ENCODE measurements at places on chromosomes 3 and 15.

GRCh38 chr3:123540285-123540684 lies 44.6 kb downstream of the HACD2 start:
- DNase-seq: no peak

GRCh38 chr3:32483772-32484171 lies 18.9 kb downstream of the CMTM6 start:
- DNase-seq: no peak

- DNase-seq: no peak
These were observed 728.2 kb upstream of the NECTIN3 start for GRCh38 chr3:110343376-110343775.

DNA sequence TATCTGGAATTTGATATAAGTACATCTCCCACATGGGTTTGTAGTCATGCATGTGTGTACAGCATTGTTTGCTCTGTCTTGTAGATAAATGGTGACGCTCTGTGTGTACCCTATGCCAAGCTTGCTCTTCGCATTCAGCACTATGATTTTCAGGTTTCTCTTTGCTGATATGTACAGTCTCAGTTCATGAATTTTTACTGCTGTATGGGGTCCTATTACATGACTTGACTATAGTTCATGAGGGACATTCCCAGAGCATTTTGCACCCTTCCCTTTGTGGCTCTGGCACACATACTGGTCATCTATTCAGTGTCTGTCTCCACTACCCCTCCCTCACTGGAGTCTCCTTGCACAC lies 132.7 kb downstream of the EEFSEC start:
- DNase-seq: no peak

DNA sequence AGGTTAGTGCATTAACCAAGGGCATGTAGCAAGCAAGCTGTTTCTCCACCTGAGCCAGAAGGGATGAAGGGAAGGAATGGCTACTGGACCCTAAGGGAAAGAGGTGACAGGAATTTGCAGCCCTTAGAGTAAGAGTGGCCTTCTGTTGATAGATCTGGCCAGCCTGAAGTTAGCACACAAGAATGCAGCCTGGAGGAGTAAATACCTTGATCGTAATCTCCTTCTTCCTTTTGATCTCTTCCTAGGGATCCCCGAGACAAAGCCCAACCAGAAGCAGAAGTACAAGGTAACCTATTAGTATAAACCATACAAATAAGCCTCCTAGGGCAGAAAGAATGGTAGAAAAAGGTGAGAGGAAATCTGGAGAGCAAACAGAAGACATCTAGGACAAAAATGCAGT lies 134.6 kb downstream of the ATP8B4 start:
- no peak for DNase-seq

- no peak for DNase-seq
These were observed 2.8 kb downstream of the SERP1 start for GRCh38 chr3:150543531-150543930.

GRCh38 chr3:27553886-27554540 lies 69.8 kb upstream of the SLC4A7 start:
- no peak for DNase-seq

DNA sequence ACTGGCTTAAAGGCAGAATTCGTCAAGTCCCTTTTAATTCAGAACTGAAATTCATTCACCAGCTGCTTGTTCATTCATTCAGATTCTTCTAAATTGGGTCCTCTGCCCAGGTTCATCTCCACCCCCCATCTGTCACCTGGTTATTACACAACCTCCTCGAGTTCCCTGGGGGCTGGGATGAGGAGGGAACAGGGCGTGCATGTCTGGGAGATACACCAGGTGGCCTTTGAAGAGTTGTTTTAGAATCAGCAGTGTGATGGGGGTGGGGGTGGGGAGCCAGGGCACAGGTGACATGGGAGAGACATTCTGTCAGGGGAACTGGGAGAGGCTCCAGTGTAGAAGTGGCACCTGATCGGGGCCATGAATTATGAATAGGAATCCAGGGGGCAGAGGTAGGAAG lies 8.2 kb downstream of the SNX33 start:
- no peak for DNase-seq

- DNase-seq: no peak
These were observed 1123.5 kb downstream of the ROBO2 start for GRCh38 chr3:78163379-78163778.

DNA sequence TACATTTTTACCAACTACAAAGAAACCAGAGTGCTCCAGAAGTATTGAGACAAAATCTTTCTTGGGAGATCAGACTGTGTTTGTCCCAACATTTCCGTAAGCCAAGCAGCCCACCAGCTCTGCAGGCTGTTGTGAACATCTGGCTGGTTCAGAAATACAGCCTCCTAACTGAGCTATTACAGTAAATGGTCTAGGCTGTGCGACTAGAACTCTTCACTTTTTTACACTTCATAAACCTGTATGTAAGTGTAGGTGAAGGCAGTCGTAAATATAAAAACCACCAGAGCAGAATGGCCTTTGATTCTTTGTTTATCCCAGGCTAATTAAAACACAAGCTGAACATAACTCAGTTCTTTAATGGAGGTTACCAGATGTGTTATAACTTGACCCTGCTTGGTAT lies 235.3 kb downstream of the ARRDC4 start:
- DNase-seq: no peak

DNA sequence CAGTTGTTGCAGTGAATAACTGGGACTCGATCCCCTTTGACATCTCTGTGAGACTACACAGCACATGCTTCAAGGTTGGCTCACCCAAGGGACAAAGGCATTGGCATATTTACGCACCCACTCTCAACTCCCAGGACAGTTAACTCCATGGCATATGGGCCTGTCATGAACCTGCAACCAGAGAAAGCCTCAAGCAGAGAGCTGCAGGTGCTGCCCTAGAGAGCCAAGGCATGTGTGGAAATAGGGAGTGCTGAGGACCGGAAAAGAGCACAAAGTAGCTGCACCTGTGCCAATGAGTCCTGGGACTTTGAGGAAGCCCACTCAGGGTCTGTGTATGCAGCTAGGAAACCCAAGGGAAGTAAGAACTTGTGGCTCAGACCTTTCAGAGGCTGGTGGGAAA lies 32.9 kb upstream of the SLC24A5 start:
- DNase-seq: no peak

DNA sequence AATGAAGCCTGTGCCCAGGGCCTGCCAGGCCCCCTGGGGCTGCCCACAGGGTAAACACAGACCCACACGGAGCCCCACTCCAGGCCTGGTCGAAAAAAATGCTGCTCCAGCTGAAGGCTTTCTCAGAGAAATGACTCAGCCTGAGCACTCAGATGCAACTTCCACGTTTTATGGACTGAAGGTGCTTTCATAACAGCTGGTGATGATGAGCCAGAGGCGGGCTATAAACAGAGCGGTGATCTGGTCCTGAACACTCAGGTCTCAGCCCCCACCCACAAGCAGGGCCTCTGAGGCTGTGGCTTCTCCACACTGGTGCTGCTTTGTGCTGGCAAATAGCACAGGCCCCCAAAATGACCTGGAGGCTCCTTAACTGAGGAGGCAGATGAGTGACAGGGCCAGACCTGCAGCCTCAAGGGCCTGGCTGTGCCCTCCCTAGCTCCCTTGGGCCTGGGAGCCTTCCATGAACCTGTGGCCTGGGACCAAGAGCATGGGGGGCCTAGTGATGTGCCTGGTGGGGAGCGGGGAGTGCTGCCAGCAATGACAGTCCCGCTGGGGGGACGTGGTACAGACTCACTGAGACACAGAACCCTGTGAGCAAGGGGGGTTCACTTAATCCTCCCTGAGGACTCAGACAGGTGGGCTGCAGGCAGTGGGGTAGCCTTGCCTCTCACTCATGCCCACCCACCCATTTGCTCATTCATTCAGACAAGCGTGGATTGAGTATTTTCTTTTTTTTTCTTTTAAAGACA lies 23.0 kb upstream of the FURIN start:
- no peak for DNase-seq

DNA sequence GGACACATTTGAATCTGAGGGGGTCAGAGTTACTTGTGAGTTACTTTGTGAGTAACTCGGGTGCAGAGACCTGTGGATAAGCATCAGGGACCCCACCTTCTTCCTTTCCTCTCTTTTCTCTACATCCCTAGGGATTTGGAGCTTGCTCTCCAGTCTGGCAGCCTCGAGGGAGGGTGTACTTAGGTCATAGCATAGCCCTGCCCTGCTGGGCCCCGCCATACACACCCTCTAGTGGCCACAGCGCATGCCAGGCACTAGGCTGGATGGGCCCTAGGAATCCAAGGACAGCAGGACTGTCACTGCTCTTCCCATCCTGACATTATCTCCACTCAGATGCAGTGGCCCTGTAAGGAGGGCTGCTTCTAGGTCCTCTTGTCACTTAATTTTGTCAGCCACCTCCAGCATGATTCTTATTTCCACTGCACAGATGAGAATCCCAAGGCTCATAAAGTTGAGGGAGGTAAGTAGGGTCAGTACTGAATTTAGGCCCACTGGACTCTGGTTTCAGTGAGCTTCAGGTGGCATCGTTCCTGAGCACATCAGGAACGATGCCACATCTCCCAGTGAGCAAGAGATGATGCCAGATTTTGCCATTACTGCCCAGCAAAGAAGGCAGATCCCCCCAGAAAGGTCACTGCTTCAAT lies 3.6 kb upstream of the SMAD6 start:
- DNase-seq: no peak

- DNase-seq: no peak
These were observed 39.8 kb upstream of the SGO1 start for GRCh38 chr3:20225769-20226168.

- DNase-seq: no peak
These were observed 222.1 kb upstream of the CHRM5 start for GRCh38 chr15:33746203-33746602.

GRCh38 chr3:112643621-112644240 lies 2.8 kb upstream of the CCDC80 start:
- DNase-seq: no peak

- no peak for DNase-seq
These were observed 20.6 kb downstream of the CHD2 start for GRCh38 chr15:92920595-92921161.

DNA sequence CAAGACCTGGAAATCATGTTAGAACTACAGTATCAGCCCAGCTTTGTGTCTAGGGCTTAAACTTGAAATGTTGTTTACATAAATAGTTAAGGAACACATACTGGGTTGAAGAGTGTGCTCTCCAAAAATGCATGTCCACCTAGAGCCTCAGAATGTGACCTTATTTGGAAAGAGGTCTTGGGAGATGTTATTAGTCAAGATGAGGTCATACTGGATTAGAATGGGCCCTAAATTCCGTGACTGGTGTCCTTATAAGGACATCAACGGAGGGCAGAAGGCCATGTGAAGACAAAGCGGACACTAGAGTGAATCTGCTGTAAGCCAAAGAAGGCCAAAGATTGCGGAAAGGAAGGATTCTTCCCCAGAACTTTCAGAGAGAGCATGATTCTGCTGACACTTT lies 759.2 kb upstream of the CFAP20DC start:
- no peak for DNase-seq

DNA sequence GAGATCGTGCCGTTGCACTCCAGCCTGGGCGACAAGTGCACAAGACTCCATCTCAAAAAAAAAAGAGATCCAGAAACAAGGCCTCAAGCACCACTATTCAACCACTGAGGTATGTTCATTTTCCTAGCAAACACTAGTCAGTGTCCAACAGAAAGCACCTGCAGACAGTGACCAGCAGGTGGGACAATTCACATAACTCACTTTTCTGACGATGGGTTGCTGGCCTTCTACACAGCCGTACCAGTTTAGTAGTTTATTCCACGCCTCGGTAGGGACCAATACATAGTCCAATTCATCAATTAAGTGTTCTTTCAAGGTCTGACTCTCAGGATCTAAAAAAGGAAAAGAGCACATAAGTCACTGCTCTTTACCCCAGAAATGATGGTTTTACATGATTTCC lies 12.4 kb downstream of the USP4 start:
- DNase-seq: no peak

- no peak for DNase-seq
These were observed 55.5 kb downstream of the RGMA start for GRCh38 chr15:93033434-93034045.

GRCh38 chr3:121667333-121667732 lies 6.6 kb upstream of the HCLS1 start:
- DNase-seq: no peak

- no peak for DNase-seq
These were observed 89.3 kb upstream of the CCDC80 start for GRCh38 chr3:112730210-112730609.

All from NCI-H2029 treated with DMSO at 0.1 percent for 48 hours (cell line).